Astrocyte (in vitro differentiated cells and primary cell): ENCODE measurements at places on chromosomes 5 and 9. TPM values are rescaled to one million over a fixed set of nuclear protein-coding genes. Genes with fewer than 3 reads are reported as not detected.

BARHL1 gene
- total RNA-seq: not detected in 2 replicates

ANKRD18B gene
- total RNA-seq: 5.5 and 6.3 TPM in 2 replicates

WWC1 gene
- total RNA-seq: 33.6 and 48.6 TPM in 2 replicates

ALAD gene
- 19.9 and 20.7 TPM in 2 replicates for total RNA-seq

TMEM252 gene
- not detected in 2 replicates for total RNA-seq

NME5 gene
- 2.9 and 3.2 TPM in 2 replicates for total RNA-seq

NR5A1 gene
- 0.26 TPM in 1 of 2 replicates, not detected in the other for total RNA-seq

CCDC69 gene
- 2.0 and 4.1 TPM in 2 replicates for total RNA-seq

AQP3 gene
- total RNA-seq: 3.2 and 4.6 TPM in 2 replicates

PCAT7 gene
- total RNA-seq: 3.9 and 5.2 TPM in 2 replicates

INSL6 gene
- not detected in 2 replicates for total RNA-seq

BAAT gene
- total RNA-seq: 8.9 and 9.5 TPM in 2 replicates

CEP72 gene
- 7.0 and 7.5 TPM in 2 replicates for total RNA-seq

AQP7 gene
- 0.65 and 1.9 TPM in 2 replicates for total RNA-seq

CORO2A gene
- total RNA-seq: 11.1 TPM in 2 replicates

IL17B gene
- total RNA-seq: 0.54 and 0.60 TPM in 2 replicates

PCDHA4 gene
- 9.5 and 9.6 TPM in 2 replicates for total RNA-seq

KIF4B gene
- not detected in 2 replicates for total RNA-seq

PCDHA3 gene
- 0.84 and 1.1 TPM in 2 replicates for total RNA-seq

PCDHB1 gene
- not detected in 2 replicates for total RNA-seq

GABRA1 gene
- 0.32 and 0.41 TPM in 2 replicates for total RNA-seq

TPPP gene
- 1.9 and 2.2 TPM in 2 replicates for total RNA-seq

LHX6 gene
- 0.34 and 0.53 TPM in 2 replicates for total RNA-seq

TAF11L10 gene
- total RNA-seq: not detected in 2 replicates

ANKRD20A1 gene
- total RNA-seq: 0.89 and 1.2 TPM in 2 replicates

FIBCD1 gene
- total RNA-seq: 0.66 and 1.6 TPM in 2 replicates

ZNF79 gene
- 10.5 and 11.5 TPM in 2 replicates for total RNA-seq

OR1Q1 gene
- total RNA-seq: not detected in 2 replicates

ASPN gene
- not detected in 2 replicates for total RNA-seq

MVB12B gene
- total RNA-seq: 12.8 and 13.2 TPM in 2 replicates

SIGMAR1 gene
- 73.2 and 81.3 TPM in 2 replicates for total RNA-seq

SLC4A9 gene
- total RNA-seq: 0.25 TPM in 1 of 2 replicates, not detected in the other

DUSP1 gene
- 80.5 and 90.1 TPM in 2 replicates for total RNA-seq

C9 gene
- total RNA-seq: 0.07 TPM in 1 of 2 replicates, not detected in the other

GMCL2 gene
- total RNA-seq: not detected in 2 replicates

IFNB1 gene
- 2.5 and 3.2 TPM in 2 replicates for total RNA-seq

IL7R gene
- total RNA-seq: 5.6 and 10.8 TPM in 2 replicates

RUSC2 gene
- 63.8 and 67.4 TPM in 2 replicates for total RNA-seq

TAS2R1 gene
- total RNA-seq: not detected in 2 replicates

LMX1B gene
- total RNA-seq: 0.07 and 0.45 TPM in 2 replicates

NOTCH1 gene
- 34.1 and 35.5 TPM in 2 replicates for total RNA-seq

ITK gene
- 0.48 and 0.67 TPM in 2 replicates for total RNA-seq

ACOT12 gene
- total RNA-seq: 0.09 TPM in 1 of 2 replicates, not detected in the other

OGN gene
- total RNA-seq: not detected in 2 replicates

PLEKHG4B gene
- 6.1 and 8.1 TPM in 2 replicates for total RNA-seq

CA9 gene
- not detected in 2 replicates for total RNA-seq

STKLD1 gene
- total RNA-seq: 0.58 and 0.82 TPM in 2 replicates

TAF1L gene
- total RNA-seq: 0.02 TPM in 1 of 2 replicates, not detected in the other

CER1 gene
- 2.2 and 2.8 TPM in 2 replicates for total RNA-seq

OR1J2 gene
- total RNA-seq: not detected in 2 replicates

PCDHGA3 gene
- total RNA-seq: 0.14 and 0.17 TPM in 2 replicates

HMCN2 gene
- total RNA-seq: 1.6 and 3.2 TPM in 2 replicates

RANBP17 gene
- total RNA-seq: 15.9 and 16.2 TPM in 2 replicates
